T-helper 9 cell (primary cell): ENCODE measurements at places on chromosomes 6 and 20.

DNA sequence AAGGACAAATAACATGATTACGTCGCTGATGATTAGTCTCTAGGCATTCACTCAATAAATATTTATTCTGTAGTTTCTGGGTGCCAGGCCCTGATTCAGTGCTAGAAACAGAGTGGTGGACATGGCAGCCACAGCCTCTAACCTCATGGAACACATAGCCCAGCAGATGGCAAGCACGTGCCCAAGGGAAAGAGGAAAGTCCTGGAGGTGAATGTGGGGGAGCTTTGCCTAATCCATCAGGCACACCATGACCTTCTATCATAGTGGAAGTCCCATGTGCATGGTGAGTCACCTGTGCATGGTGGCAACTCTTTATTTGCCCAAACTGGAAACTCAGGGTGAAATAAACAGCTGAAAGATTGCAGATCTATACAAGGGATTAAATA, 143.0 kb upstream of the TNFAIP3 start:
- no peak for DNase-seq

- no peak for DNase-seq
These were observed 74.9 kb downstream of the TASP1 start for GRCh38 chr20:13563854-13564253.

DNA sequence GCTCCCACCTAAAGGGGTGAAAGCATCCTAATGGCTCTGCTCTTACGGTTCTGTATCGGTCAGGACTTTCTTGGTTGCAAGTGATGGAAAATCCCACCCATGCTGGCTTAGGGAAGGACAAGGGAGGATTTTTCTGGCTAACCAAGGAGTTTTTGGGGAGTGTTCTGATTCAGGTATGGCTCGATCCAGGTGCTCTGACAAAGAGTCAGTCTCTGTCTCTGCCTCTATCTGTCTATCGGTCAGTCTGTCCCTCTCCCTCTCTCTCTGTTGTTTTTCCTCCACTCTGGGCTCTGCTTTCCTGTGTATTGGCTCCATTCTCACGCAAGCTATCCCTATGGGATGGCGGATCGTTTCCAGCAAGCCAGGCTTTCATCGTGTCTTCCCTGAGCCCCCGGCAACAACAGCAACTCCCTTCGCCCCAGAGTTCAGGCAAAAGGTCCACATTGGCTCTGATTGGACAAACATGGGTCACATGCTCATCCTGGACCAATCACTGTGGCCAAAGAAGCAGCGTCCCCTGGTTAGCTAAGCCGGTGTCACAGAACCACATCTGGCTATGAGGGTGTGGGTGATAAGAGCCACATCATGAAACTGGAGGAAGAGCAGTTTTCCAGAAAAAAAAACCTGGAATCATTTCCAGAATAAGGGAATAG, 160.3 kb downstream of the BMP7 start:
- no peak for DNase-seq

- DNase-seq = no peak
These were observed 97.2 kb downstream of the SPTLC3 start for GRCh38 chr20:13105864-13106457.

GRCh38 chr6:52362443-52363227, 684 bp downstream of the PAQR8 start:
- DNase-seq = peak; percentile 42
